Cortex of kidney (tissue), 1 donor: ENCODE measurements at places on chromosomes 7 and 10.

DNA sequence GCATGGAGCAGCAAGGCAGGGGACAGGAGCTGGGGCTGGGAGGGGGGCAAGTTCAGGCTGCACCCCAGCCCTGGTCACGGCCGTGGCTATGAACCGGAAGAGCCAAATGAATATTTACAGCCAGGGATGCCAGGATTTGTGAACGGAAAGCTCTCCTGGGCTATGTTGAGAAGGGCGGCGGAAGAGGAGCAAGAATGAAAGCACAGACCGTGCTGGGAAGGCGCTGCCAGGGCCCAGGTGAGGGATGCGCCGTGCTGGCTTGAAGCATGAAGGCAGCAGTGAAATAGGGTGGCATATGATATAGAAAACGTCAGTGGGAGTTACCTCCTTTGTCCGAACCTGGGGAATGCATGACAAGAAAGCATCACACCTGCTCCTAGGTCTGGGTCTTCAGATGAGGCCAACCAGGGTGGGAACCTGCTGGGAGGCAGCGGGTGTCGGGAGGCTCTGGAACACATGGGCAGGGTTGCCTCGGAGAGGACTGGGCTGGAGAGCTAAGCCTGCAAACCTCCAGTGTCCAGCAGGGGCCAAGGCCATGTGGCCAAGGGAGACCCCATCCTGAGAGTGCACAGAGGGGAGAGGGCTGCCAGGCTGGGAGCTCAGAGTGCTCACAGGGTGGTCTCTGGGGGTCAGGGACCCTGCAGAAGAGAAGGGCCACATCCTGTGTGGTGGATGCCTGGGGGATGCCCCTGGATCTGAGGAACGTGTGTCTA is 120.6 kb upstream of the TCERG1L start:
- no peak for DNase-seq

- DNase-seq: no peak
Measured at GRCh38 chr7:131400681-131401176, 73.1 kb downstream of the MKLN1 start.

DNA sequence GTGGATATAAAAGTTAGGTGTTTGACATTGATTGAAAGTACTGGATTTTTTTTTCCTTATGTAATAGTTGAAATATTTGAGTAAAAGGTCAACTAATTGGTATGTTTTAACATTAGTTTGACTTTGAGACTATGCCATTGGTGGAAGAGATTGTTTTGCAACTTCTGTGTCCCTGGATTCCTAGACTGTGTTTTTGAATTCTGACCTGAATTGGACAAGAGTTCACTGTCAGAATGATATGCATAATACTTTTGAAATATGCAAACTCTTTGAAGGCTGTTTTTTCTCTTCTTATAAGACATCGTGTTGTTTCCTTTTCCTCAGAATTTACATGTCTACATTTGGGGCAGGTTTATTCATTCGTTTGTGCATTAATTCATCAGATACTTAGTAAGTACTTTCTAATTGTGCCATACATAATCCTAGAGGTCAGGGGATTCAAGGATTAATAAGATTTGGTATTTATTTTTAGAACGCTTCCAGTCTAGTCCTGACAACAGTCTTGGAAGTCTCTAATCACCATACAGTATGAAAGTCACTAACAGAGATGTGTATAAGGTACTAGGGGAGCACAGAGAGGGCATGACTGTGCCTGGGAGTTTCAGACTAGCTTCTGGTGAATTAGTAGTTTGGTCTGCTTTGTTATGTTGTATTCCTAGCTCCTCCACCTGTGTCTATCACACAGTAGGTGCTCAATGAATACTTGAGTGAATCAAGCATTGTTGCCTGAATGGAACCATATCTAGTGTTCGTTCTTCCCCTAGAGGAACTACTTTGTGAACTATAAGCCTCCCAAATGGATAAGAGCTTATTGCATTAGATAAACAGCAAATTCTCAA is 49.2 kb downstream of the AGK start:
- no peak for DNase-seq

DNA sequence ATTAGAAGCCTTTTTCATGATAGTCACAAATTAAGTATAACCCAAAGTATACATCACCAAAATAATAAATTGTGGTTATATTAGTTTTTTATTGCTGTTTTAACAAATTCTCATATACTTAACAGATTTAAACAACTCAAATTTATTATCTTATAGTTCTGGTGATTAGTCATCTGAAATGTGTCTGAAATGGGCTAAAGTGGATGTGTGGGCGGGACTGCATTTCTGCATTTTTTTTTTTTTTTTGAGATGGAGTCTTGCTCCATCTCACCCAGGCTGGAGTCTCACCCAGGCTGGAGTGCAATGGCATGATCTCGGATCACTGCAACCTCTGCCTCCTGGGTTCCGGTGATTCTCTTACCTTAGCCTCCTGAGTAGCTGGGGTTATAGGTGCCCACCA is 891.5 kb upstream of the CELF2 start:
- no peak for DNase-seq

- no peak for DNase-seq
Measured at GRCh38 chr7:136228171-136228570, 251.0 kb upstream of the MTPN start.

- DNase-seq: no peak
Measured at GRCh38 chr7:124840435-124840834, 74.8 kb upstream of the GPR37 start.

- DNase-seq: no peak
Measured at GRCh38 chr7:107615910-107616680, 36.0 kb downstream of the BCAP29 start.

- no peak for DNase-seq
Measured at GRCh38 chr7:27239387-27240014, 3.1 kb upstream of the EVX1 start.

- DNase-seq: no peak
Measured at GRCh38 chr10:35356725-35357092, 20.4 kb downstream of the CCNY start.

- no peak for DNase-seq
Measured at GRCh38 chr10:131954356-131954965, 27.3 kb downstream of the BNIP3 start.

- DNase-seq: no peak
Measured at GRCh38 chr7:149496642-149497391, 792 bp downstream of the ZNF746 start.

DNA sequence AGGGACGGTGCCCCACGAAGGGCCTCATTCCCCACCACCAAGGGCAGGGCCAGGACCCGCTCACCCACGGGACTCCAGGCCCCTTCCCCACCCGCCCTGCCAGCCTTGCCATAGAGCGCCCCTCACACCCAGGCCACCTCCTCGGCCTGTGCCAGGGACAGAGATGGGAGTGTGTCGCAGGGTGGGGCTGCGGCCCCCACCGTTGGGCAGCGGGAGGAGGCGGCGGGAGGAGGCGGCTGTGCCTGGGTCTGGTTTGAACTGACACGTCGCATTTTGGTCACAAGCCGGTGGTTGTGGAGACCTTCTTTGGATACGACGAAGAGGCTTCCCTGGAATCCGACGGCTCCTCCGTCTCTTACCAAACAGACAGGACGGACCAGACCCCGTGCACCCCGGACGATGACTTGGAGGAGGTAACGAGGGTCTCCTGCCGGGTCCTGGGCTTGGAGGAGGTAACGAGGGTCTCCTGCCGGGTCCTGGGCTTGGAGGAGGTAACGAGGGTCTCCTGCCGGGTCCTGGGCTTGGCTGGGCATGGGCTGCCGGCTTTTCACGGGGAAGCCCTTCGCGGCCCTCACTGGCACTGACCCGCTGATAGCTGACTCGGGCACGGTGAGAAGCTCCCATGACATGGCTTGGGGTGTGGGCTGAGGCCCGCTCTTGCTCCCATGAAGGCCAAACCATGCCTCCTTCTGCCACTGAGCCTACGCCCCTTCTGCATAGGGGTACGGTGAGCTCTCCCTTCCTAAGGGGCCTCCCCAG is 46.4 kb upstream of the DPYSL4 start:
- DNase-seq: no peak

DNA sequence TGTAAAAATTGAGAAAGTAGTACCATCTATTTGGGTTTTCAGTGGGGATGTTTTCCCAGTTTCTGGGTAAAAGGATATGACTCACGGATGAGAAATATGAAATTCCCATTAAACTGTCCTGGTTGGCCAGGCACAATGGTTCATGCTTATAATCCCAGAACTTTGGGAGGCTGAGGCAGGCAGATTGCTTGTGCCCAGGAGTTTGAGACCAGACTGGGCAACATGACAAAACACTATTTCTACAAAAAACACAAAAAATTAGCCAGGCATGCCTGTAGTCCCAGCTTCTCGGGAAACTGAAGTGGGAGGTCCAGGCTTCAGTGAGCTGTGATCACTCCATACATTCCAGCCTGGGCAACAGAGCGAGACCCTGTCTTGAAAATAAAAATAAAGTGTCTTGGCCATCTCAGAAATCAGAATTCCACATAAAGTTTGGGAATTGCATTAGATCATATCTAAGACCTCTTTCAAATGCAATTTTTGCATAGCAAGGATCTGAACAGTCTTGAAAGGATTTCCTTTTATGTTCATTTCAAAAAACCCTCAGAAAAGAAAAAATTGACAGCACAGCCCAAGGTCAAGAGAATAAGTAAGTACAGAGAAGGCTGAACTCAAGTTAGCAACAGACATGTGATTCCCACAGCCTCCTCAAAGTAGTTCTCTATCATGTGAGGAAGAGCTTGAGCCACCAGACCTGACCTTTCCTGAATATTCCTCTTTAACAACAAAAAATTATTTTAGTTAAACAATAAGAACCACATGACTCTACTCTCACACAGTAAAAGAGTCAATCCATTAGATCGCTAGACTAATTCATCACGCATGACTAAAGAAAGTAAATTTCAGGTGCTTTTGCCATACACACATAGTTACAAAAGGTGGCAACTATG is 141.5 kb upstream of the CAV2 start:
- no peak for DNase-seq

DNA sequence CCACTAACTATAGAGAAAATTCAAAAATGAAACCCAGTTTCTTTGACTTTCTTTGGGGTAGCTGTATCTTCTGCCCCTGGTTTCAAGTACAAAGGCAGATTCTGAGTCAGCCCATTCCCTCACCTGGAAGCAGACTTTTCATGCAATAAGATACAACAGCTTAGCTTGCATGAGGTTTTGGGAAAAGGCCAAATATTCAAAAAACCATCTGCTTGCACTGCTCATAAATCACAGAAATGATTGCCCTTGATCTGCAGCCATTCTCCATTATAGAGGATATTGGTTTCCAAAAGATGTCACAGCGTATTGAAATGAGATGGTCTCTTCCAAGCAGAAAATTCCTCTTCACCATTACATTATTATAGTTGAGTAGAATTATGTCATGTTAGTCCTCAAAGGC is 354.0 kb downstream of the PHF14 start:
- DNase-seq: no peak

DNA sequence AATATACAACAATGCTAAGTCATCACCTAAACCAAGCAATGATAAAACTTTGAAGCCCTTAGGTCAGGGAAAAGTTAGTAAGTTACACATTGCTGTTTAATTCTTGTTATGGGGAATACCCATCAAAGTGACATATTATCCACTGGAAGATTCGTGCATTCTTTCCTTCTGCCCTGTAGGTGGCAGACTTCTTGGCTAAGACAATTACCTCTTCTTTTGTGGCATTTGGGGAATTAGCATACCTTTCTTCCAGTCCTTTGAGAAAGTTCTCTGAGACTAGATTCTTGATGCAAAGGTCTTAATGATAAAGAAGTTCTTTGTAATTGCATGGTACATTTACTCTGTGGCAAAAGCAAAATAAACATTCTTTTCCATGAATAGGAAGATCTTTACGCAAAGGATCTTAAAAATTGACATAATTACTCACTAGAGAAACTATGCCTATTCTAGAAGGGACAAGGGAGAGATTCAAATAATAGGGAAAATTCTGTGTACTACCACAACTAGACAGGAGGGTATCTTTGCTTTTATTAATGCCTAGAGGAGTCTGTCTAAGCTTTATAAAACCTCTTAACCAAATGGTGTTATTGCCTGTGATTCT is 395.9 kb downstream of the GRM8 start:
- DNase-seq: no peak

- no peak for DNase-seq
Measured at GRCh38 chr7:99606531-99606930, 8.5 kb downstream of the TMEM225B start.

DNA sequence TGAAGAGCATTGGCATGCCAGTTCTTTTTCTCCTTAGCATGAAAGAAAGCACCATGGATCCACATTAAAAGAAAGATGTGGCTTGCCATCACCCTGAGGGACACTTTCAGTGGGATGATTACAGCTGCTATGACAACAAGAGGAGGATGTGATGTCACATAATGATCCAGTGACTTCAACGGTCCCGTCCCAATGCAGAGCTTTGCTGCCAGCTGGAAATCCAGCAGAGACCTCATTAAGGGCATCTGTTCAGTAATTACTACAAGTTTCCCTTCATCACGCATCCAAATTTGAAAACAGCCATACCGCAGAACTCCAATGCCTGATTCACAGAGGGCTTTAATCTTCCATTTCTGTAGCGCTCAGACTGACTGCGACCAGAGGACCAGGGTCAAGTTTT is 206.6 kb downstream of the LSM5 start:
- DNase-seq: no peak

DNA sequence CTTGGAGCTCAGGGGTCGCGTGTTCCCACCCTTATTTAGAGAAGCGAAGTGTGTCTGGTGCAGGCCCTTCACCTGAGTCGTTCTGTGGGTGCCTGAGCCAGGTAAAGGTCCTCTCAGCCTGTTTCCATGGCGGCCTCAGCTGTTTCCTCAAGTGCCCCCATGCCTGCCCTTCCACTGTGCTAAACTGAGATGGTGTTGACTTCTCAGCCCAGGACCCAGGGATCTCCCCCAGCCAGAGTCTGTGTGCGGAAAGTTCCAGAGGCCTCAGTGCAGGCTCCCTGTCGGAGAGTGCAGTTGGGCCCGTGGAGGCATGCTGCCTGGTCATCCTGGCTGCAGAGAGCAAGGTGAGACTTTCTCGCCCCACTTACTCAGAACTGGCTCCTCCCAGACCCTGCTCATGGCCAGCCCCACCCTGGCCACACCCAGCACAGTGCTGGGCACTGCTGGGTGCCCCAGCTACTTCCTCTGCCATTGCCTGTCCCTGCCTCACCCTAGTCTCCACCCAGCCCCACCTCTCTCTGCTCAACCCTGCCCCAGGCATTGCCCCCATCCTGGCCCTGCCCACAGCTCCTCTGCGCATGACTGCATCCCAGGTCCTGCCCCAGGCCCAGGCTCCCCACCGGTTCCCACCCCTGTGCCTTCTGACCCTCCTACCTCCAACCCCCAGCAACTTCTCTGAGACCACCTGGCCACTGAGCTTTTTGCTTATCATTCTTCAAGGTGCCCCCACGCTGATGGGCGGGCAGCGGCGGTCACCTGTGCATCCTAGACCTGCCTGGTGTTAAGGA is 20.3 kb downstream of the NACAD start:
- no peak for DNase-seq
